ENCODE measurements at places on chromosomes 1 and 21. TPM values are rescaled to one million over a fixed set of nuclear protein-coding genes. Genes with fewer than 3 reads are reported as not detected.

DNA sequence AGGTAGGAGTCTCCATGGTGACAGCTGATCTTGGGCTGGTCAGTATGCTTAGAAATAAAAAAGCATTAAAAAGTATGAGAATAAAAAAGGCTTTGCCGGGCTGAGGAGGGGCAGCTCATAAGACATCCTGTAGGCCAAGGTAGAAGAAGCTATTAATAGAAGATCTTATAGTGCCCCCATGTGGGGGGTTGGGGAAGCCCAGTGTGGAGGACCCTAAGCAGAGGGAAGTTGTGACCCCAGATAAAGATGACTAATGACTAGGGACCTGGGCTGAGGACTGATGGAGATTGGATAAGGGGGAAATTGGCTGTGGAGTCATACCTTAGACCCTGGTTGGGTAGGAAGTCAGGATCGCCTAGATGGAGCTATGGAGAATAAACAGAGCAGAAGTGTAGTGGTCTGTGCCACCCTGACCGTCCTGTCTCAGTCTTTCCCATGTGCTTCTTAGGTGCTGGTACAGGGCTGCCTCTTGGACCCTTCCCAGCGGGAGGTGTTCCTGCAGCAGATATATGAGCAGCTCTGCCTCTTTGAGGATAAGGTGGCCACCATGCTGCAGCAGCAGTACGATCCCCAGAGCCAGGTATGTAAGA, 25.0 kb downstream of the SZT2 start:
- no peak overlapping the region for H3K4me3 ChIP-seq
- H3K36me3 ChIP-seq, result peaks cover 33% of the 10 kb centered on the region
- no peaks in the 10 kb centered on the region for H3K4me1 ChIP-seq
- no peaks in the 10 kb centered on the region for H3K27me3 ChIP-seq
- DNase-seq, result peak; percentile 12

DNA sequence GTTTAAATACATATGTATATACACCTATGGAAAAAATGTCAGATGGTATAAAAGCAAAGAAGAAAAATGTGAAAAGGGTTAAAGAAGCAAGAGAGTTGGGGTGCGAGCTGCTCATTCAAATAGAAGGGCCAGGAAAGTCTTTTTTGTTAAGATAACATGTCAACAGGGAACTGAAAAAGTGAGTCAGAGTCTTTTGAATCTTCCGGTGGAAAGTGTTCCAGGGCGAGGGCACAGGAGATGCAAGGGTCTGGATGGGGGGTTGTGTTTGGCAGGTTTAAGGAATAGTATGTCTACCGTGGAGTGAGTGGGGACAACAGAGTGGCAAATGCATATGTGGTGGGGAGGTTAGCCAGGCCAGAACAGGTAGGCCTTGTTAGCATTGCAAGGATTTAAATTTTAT, 22.2 kb upstream of the GNG12 start:
- H3K27ac ChIP-seq, result peak overlapping the region; percentile 40
- peaks cover 30% of the 10 kb centered on the region for H3K4me1 ChIP-seq
- no peaks in the 10 kb centered on the region for H3K27me3 ChIP-seq
- no peak for DNase-seq

RBM11 gene
- total RNA-seq, result 2.6 TPM

- H3K27me3 ChIP-seq, result no peaks in the 10 kb centered on the region
- no peak for DNase-seq
- no peak overlapping the region for H3K27ac ChIP-seq
- H3K36me3 ChIP-seq, result no peaks in the 10 kb centered on the region
- peaks cover 37% of the 10 kb centered on the region for H3K4me1 ChIP-seq
Measured at GRCh38 chr21:46082963-46083790, 14.7 kb upstream of the COL6A2 start.

PLA2G2F gene
- total RNA-seq, result not detected

DNA sequence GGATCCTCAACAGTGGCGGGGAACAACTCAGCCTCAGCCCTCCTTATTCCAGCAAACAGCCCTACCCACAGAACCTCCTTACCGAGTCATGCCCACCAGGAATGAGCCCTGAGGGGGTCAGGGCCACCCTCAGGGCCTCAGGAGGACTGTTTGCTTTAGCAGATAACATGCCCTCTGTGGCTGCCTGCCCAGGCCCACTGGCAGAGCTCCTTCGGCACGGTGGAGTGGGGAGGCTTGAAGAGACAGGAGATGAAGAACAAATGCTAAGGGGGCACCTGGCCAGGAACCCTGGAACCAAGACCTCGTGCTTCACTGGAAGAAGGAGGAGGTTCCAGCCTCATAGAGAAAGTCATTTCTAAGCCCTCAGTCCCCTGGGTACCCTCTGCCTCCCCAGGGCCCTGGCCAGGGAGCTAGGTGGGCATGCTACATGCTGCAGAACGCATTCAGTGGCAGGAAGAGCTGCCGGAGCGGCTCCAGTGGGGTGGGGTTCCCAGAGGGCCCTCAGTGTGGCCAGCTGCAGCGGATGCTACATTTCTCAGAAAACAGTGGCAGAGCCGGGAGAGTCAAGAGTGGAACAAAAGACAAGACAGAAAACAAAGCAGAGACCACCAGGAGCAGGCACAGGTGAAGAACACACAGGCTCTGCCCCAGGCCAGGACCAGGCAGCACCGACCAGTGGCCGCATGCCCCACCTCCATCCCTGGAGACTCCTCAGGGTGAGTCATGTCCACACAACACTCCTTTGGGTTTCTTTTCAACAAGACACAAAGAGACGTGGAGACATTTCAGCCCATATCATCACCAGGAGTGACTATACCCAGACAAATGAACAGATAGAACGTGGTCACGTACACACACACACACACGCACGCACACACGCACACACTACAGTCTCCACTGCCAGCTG, 39.8 kb downstream of the RIMS3 start:
- peak; percentile 39 for DNase-seq
- H3K27me3 ChIP-seq, result no peaks in the 10 kb centered on the region
- H3K36me3 ChIP-seq, result no peaks in the 10 kb centered on the region
- no peak overlapping the region for H3K27ac ChIP-seq

DNA sequence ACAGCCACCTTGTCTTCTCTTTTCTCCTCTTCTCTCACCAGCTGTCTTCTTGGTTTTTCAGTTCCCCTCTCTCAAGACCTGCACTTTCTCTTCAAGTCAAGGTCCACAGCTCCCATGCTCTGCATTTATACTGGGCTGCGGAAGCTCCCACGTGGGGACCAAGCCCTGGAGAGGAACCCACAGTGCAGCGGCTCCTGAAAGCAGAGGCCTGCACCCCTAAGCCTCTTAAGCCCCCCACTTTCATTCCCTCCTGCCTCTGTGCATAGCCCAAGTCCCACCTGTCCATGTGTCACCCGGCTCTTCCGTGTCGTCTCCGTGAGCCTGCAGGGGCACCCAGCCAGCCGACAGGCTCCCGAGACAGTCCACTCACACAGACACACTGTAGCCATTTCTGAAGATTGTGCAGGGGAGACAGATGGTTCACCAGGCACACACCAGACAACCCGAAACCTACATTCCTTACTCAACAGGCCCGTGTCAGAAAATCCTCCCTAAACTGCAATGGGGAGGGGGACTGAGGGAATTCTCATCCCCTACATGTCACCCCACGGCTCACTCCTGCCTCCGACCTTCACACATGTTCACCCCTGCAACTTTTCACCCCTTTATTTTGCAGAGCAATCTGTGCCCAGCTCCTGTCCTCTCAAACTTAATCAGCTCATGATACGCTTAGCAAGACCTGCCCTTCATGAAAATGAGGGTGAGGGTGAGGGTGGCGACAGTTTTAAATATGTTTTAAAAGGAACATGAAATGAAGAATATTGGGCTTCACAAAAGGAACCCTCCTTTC, 6.3 kb downstream of the MX2 start:
- DNase-seq, result no peak
- H3K27me3 ChIP-seq, result peaks cover 6% of the 10 kb centered on the region
- H3K4me3 ChIP-seq, result no peak overlapping the region
- no peaks in the 10 kb centered on the region for H3K36me3 ChIP-seq
- no peaks in the 10 kb centered on the region for H3K4me1 ChIP-seq
- no peak overlapping the region for H3K27ac ChIP-seq

HES3 gene
- total RNA-seq, result not detected

DNA sequence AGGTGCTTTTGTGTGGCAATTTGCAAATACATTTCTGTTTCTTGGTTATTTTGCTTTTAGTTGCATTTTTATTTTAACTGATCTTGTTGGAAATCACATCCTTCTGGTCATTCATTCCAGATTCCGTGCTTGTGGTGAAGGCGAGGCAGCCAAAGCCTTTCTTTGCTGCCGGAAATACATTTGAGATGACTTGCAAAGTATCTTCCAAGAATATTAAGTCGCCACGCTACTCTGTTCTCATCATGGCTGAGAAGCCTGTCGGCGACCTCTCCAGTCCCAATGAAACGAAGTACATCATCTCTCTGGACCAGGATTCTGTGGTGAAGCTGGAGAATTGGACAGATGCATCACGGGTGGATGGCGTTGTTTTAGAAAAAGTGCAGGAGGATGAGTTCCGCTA, 34.8 kb upstream of the CD101 start:
- H3K4me1 ChIP-seq, result peaks cover 4% of the 10 kb centered on the region
- H3K27me3 ChIP-seq, result no peaks in the 10 kb centered on the region
- no peak overlapping the region for H3K4me3 ChIP-seq
- no peak overlapping the region for H3K27ac ChIP-seq

DNA sequence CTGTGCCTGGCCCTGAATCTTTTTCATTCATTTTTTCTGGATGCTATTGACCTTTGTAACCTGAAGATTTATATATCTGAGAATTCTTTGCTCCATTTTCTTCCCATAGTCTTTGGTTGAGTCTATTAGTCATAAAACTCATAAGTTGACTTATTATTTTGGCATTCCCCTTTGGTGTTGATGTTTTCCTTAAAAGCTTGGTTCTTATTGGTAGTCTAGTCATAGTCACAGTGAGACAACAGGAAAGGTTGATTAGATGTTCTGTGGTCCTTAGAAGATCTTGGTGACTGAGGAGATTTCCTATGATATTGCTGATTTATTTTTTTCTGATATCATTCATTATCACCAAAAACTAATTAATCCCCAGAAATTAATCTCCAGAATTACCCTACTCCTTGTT, 86.2 kb downstream of the PTPRC start:
- no peak overlapping the region for H3K27ac ChIP-seq
- no peaks in the 10 kb centered on the region for H3K4me1 ChIP-seq
- no peak for DNase-seq
- no peaks in the 10 kb centered on the region for H3K36me3 ChIP-seq
- H3K27me3 ChIP-seq, result no peaks in the 10 kb centered on the region

DNA sequence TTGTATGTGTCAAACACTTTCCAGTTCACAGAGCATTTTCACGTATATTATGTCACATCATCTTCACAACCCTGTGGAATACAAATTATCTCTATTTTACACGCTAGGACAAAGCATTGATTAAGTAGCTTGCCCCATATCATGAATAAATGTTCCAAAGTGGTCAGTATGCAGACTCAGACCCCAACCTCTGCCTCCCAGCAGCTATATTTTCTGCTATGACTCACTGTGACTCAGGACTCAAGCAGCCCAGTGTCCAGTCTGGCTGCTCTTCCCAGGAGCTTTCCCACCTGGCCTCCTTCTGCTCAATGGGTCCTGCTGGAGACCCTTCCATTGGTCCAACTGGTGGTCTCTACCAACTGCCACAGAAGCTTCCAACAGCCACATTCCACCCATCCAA, 56.0 kb upstream of the RAP1A start:
- H3K4me3 ChIP-seq, result no peak overlapping the region
- H3K4me1 ChIP-seq, result peaks cover 41% of the 10 kb centered on the region
- H3K27ac ChIP-seq, result peak overlapping the region; percentile 84
- H3K36me3 ChIP-seq, result no peaks in the 10 kb centered on the region

- peak overlapping the region; percentile 82 for H3K27ac ChIP-seq
- no peak for DNase-seq
- H3K4me1 ChIP-seq, result peaks cover 4% of the 10 kb centered on the region
- H3K27me3 ChIP-seq, result no peaks in the 10 kb centered on the region
Measured at GRCh38 chr1:101026430-101026788, 825 bp upstream of the DPH5 start.

DNA sequence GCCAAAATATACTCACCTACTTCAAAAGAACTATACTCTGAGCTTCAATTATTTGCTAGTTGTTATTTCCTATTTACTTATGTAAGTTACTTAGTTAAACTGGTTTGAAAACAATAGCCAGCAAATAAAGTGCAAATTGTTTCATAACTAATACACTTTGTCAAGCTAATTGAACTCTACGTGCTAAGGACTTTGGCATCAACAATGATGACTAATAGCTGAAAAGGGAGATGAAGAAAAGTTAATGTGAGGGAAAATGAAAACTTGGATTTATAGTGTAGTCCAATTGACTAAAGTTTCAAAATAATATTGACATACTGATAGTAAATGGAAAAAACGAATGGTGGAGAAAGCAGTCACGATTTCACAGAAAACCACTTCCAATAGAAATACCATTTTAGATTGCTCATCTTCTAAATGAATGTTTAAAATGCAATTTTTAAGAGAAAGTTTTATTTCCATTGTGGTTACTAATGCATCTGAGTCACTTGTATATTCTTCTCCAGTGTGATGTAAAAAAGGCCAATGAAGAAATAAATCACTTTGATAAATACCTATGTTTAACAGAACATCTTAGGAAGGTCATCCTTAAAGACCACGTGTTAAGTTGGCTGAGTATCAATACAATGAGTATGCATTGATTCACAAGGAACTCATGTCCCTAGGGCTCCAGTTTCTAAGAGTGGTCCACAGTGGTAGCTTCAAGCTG, 455.2 kb downstream of the LTN1 start:
- H3K4me1 ChIP-seq, result peaks cover 30% of the 10 kb centered on the region
- H3K36me3 ChIP-seq, result no peaks in the 10 kb centered on the region
- no peaks in the 10 kb centered on the region for H3K27me3 ChIP-seq

GRCh38 chr1:195701149-195701548, 907.1 kb downstream of the KCNT2 start:
- no peak overlapping the region for H3K27ac ChIP-seq
- H3K27me3 ChIP-seq, result no peaks in the 10 kb centered on the region
- no peak for DNase-seq
- no peaks in the 10 kb centered on the region for H3K36me3 ChIP-seq
- no peak overlapping the region for H3K4me3 ChIP-seq
- H3K4me1 ChIP-seq, result no peaks in the 10 kb centered on the region

HSPA6 gene
- 0.68 TPM for total RNA-seq

DNA sequence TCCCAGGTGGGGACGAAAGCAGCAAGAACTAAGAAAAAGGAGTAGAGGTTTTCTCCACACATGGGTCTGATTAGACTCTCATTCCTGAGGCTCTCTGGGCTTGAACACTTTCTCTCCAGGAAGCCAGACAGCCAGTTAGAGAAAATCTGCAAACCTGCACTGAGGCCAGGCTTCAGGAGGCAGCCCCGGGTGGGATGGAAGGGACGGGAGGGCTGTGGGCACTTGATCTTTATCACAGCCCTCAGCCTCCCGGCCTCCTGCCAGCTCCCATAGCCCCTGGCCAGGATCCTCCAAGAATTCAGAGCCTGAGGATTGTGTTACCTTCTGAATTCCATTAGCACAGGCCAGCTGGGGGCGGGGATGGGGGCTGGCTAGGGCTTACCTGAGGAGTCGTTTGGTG, 40.1 kb downstream of the SERTAD4 start:
- H3K27ac ChIP-seq, result no peak overlapping the region
- H3K4me3 ChIP-seq, result no peak overlapping the region
- H3K4me1 ChIP-seq, result peaks cover 5% of the 10 kb centered on the region
- DNase-seq, result no peak

TSSK3 gene
- 0.87 TPM for total RNA-seq

GRCh38 chr1:112798292-112798691, 83.2 kb upstream of the PPM1J start:
- no peak overlapping the region for H3K4me3 ChIP-seq
- no peaks in the 10 kb centered on the region for H3K36me3 ChIP-seq
- DNase-seq, result no peak
- no peaks in the 10 kb centered on the region for H3K27me3 ChIP-seq
